ENCODE measurements at places on chromosomes 12 and 14.

GRCh38 chr14:20802341-20803084 is at the start of gene RNASE1:
Gene RNASE1, minus strand, starts transcription at chr14:20802844. Its CDS starts 776 bp downstream, at chr14:20802068.
- peak; percentile 57 for DNase-seq

DNA sequence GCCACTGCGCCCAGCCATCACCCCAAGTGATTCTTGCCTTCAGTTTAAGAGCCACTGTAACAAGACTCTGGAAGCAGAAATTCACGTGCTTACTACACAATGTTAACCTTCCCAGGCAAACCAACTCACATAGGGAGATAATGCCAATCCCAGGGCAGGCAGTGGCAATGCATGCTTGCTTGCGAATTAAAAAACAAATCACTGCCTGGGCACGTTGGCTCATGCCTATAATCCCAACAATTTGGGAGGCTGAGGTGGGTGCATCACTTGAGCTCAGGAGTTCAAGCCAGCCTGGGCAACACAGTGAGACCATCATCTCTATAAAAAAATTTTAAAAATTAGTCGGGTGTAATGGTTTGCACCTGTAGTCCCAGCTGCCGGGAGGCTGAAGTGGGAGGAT is 37.8 kb upstream of the P2RX4 start:
- DNase-seq = no peak

GRCh38 chr14:84272290-84272721 is 1257.6 kb upstream of the FLRT2 start:
- no peak for DNase-seq

DNA sequence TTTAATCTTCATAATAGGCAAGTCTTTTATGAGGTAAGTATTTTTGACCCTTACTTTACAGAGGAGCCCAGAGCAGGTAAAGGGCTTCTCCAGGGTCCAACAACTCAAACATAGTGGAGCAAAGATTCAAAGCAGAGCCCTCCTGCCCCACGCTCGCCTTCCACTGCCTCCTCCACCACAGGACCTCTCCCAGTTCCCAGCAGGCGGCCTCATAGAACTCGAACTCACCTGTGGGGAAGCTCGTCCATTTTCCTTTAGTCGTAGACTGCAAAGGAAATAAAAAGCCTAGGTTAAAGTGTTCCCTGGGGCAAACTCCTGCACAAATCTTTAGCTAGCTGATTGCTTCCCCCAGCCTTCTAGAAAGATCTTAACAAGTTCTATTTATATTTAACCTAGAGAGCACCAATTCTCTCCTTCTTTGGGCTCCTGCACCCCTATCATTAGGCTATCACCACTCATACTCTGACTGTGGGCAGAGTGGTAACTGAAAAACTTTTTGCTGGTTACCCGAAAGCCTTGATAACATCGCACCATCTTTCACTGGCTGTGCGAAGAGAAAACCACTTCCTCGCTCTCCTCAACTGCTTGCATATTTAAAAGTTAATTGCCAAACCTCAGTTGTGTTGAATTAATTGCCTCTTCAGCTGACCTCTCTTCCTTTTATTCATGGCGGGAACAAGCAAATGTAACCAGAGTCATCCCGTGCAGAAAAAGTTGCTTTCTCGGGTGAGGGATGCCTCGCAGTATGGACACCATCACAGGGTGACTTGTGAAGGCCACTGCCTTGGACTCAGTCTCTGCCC is 299.6 kb downstream of the DPF3 start:
- no peak for DNase-seq

GRCh38 chr12:65296508-65297265 is 18.2 kb downstream of the MSRB3 start:
- DNase-seq = peak; percentile 60

- DNase-seq = no peak
Observed at GRCh38 chr12:25698772-25699171, 145.7 kb upstream of the LMNTD1 start.

DNA sequence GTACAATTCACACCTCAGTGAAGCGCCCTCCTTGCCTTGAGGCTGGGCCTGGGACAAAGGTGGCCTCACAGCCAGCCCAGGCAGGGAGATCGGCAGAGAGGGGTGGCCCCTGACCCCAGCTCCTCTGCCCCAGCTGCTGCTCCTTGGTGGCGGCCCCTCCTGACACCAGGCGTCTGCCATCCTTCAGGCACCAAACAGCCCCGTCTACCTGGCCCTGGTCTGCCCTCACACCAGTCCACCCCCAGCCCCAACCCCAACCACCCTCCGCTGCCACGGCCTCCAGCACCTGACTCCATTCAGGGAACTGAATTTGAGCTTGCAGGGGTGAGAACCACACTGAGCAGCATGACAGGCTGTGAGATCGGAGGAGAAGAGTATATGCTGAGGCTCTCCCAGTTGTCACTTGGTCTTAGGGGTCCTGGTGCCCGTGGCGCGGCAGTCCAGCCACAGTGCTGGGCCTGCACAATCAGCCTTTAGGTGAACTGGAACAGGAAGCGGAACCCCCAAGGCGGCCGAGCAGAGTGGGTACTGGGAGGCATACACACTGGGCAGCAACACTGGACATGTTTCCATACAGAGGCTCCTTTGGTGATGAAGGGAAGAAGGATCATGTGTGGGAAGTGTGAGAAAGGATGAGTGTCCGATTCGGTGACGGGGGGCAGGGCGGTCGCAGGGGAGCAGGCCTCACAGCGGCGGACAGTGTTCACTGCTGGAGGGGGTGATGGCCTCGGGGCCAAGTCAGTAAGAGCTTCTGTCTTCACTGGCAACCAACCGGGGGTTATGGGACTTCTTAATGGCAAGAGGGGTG is 18.7 kb downstream of the ZFYVE21 start:
- no peak for DNase-seq

GRCh38 chr14:54564868-54565784 is 1.8 kb upstream of the SAMD4A start:
- peak; percentile 61 for DNase-seq

DNA sequence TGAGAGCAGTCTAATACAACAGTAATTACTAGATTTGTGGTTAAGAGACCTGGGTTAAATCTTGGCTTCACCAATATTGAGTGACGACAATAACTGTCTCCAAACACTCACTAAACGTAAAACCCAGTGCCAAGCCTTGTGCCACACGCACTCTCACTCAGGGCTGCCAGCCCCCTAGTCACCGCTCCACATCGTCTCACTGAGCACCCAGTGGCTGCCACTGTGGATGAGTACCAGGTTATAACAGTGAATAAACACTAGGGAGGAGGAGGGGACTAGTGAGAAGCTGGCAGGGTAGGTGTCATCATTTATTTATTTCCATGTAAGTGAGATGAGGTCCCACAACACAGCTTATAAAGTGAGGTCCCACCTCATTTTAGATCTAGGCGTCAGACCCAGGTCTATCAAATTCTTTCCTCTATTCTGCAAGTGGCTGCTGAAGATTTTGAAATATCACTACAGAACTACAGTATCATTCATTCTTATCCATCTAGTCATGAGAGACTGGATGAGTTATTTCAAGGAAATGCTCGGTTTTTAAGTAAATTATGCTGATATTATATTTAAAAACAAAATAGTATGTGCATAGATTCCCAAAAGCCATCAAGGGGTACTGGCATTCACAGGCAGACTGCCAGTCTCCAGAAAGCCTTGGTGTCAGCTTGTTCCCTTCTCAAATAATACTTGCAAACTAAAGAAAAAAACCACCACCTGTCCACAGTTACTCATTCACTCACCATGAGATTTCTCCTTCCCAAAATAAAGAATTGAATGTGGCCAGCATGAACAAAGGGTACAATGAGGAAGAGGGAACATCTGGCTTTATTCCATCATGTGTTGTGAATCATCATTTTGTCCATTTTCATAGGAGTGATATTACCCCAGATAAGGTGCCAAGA is 84.0 kb downstream of the PTPN21 start:
- no peak for DNase-seq

- no peak for DNase-seq
Observed at GRCh38 chr12:14989790-14990189, 16.9 kb downstream of the PDE6H start.

DNA sequence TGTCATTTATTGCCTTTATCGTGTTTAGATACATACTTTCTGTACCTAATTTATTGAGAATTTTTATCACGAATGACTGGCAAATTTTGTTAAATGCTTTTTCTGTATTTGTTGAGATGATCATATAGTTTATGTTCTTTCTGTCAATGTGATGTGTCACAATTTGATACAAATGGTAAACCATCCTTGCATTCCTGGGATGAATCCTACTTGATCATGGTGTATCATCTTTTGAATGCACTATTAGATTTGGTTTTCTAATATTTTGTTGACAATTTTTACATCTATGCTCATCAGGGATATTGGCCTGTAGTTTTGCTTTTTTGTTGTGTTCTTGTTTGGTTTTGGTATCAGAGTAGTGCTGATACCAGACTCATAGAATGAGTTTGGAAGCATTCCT is 185.1 kb downstream of the NUBPL start:
- DNase-seq = no peak

DNA sequence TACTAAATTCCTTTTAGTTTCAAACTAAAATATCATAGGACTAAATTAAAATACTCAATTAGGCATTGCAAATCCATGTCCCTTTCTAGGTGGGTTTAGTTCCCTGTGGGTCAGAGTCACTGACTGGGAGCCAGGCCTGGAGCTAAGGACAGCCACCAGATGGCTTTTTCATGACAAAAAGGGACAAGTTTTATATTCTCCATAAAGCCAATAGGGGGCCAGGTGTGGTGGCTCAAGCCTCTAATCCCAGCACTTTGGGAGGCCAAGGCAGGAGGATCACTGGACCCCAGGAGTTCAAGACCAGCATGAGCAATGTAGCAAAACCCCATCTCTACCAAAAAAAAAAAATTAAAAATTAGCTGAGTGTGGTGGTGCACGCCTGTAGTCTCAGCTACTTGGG is 35.4 kb upstream of the EIF5 start:
- DNase-seq = peak; percentile 29

- DNase-seq = no peak
Observed at GRCh38 chr14:100035700-100036099, 29.5 kb upstream of the EVL start.

DNA sequence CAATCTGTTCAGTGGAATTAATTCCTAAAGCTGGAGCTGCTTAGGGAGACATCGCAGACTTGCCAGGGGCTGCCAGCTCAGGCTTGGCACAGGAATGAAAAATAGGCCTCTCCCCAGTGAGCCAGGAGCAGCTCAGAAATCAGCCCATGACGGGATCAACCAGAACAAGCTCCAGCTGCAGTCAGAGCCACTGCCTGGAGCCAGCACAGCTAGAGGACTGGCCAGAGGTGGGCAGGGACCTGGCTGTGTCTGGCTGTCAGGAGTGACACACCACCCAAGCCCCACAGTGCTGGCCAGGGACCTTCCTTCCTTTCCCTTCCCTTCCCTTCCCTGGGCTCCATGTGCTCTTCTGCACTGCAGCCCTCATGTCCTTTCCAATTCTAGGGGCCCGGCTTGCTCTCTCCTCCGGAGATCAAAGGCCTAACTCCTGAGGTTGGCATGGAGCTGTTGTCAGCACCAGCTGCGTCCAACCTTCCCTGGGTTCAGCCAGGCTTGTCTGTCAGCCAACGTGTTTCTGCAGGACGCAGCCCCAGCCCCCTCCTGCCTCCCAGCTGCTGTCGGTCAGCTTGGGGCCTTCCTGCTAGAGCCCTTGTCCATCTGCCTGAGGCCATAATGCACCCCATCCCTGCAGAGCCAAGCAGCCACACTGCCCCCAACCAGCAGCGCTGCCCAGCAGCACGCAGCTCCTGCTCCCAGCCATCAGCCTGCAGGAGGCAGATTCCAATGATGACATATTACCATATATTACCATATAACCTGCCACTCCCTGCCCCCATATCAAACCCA is 149.3 kb downstream of the CALM1 start:
- DNase-seq = no peak

GRCh38 chr12:26823390-26823789 is 9.6 kb downstream of the ITPR2 start:
- peak; percentile 21 for DNase-seq

DNA sequence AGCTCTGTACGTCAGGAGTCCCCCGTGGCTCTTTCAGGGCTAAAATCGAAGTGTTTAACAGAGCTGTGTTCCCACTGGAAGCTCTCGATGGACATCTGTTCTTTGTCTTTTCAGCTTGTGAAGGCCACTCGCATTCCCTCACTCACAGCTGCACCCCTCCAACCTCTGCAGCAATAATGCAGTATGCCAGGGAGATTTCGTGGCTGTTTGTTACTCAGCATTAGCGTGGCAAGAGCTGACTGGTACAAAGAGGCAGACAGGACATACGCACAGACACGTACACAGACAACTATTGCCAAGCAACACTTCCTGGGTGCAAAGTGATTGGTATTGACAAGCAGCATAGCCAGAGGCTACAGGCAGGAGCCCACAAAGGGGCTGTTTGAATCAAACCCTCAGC is 11.8 kb upstream of the FBXO21 start:
- DNase-seq = no peak

- no peak for DNase-seq
Observed at GRCh38 chr12:44227616-44228015, 391.7 kb downstream of the TMEM117 start.

DNA sequence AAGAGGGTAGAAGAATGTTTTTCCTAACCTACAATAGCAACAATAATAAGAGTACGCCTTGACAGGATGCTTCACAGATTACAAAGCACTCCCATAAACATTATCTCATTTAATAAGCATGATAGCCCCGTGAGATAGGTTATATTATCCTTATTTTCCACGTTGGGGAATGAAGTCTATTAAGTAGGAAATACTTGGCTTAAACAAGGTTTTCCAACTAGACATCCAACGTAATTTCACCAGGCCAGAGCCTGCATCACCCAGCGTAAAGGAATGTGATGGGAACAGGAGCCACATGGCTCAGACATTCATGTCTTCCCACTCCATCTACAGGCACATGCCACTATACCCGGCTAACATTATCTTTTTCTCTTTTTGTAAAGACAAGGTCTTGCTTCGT is 223.4 kb upstream of the AMIGO2 start:
- no peak for DNase-seq

DNA sequence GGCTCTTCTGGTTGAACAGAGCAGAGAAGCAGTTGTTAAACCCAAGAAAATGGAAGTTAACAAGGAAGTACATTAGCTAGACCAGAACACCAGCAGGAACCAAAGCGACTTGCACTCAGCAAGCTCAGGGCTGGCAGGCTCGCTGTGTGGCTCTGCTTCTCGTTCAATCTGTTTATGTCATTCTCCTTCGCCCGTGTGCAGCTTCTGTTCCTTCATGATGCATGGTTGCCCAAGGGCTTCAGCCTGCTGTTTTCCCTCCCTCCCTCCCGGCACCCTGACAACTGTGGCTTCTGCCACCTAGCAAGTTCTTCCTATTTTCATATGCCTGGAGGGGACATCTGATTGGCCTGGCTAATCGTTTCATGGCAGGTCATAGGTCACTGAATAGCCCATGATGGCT is 25.3 kb downstream of the PIGH start:
- DNase-seq = no peak

GRCh38 chr14:28780843-28781820 is 14.5 kb downstream of the FOXG1 start:
- DNase-seq = no peak

- no peak for DNase-seq
Observed at GRCh38 chr12:77947746-77948145, 117.1 kb downstream of the NAV3 start.

DNA sequence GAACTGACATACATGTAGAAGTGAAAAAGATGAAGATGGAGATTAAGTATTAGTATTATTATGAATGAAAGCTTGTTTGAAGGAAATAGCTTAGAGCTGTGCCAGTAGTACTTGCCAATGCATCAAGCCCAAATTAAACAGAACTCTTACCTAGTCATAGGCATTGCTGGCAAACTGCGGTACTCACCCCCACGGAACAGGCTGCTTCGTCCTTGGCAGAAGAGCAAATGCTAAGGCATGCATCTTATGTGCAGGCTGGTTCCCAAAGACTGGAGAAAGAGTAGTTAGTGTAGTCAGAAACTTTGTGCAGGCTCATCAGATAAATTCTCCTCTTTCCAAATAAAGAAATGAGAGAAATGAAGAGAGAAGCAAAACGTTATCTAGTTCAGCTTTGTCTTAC is 134.8 kb downstream of the CCDC59 start:
- DNase-seq = no peak
